AG09319 (cell line): ENCODE measurements at places on chromosomes 7 and 10.

DNA sequence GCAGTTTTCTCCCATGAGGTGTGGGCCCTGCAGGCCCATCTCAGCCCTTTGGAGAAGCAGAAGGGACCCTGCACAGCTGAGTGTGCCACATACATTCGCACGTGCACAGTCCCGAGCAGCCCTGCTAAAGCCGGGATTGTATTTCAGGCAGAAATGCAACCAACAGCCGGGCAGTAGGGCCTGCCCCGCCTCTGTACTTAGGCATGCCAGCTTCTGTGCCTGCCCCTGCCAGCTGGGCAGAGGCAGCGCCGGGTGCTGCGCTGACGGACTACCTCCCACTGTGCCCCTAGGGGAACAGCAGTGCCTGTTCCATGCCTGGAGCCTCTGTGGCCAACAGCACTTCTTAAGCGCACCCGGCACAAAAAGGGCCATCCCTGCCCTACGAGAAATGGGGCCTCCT is 170.3 kb downstream of the NEURL1 start:
- DNase-seq: no peak

DNA sequence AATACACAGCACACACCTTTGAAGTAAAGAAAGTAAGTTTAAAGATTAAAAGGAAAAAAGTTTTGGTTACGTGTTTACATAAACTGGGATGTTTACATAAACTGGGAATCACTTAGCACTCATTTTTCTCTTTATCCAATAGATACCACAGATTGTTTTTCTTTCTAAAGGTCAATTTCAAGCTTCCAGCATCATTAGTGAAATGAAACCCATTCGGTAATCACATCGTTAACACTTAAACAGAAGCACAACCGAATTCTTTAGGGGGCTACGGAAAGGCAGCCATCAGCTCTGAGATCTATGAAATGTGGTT is 1.1 kb downstream of the ODAD2 start:
- no peak for DNase-seq

- DNase-seq: no peak
These were observed 54.8 kb upstream of the ECHDC3 start for GRCh38 chr10:11687357-11687771.

GRCh38 chr10:3281941-3282673 is 109.5 kb upstream of the PITRM1 start:
- DNase-seq: no peak

DNA sequence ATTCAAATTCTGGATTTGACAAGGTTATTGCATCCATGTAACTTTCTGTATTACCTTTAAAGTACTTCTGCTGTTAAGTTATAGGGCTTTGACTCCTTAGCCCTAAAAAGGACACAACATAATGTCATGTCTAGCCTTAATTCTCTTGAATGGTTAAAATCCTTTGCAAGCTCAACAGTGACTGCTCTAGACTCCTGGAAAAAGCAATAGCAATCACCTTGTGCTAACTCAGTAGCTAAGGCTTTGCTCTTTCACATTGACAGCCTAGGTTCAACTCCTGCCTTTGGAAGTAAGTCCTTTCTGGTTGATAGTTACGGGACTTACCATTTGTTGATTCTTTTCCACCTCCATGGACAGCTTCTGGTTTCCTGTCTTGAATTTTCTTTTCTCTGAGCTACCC is 16.1 kb upstream of the CREB3L2 start:
- DNase-seq: no peak

DNA sequence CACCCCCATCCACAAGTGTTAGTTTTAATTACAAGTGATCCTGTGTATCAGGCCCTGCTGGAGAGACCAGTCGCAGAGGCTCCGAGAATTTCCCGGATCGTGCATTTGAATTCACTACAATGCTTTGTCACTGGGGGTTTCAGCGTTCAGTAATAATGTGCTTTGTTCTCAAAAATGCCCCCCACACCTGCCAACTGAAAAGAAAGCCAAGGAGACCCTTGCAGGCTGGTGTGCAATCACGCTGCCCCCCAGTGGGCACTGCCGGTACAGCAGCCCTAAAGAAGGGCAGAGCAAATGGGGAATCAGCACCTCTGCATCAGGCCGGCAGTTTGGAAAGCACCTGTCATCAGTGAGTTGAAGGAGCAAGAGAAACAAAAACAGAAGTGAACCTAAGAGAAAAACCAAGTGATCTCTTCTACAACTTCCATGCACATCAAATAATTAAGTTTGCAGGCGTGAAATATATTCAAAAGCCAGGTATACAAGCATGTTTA is 177.6 kb downstream of the PARD3 start:
- DNase-seq: no peak

GRCh38 chr7:32043688-32044087 is 26.5 kb downstream of the PDE1C start:
- DNase-seq: no peak

- DNase-seq: peak; percentile 84
These were observed 158.8 kb downstream of the SKAP2 start for GRCh38 chr7:26705567-26705966.

DNA sequence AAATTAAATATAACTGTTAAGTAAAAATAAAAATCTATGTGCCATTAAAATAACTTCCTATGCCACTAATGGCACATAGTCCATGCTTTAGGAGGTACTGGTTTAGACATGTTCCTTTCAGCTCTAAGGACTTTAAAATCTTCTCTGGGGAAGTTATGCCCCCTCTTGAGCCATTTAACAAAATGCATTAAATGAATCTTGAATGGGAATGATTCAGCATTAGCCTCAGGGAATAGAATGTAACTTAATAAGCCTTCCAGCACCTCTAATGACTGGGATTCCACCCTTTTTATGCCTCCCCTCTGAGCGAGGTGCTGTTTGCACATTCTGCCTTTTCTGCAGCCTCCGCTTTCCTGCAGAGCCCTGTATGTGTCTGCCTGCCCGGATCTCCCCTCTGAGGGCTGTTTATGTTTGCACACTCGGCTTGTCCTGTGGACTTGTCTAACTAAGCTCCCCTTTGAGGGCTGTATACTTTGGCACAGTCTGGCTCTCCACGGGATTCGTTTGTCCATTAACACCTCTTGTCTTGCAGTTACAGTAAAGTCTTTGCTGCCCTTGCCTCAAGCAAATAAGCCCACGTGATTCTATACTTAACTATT is 108.4 kb upstream of the HPS1 start:
- DNase-seq: no peak

- no peak for DNase-seq
These were observed 168.8 kb downstream of the CNTNAP2 start for GRCh38 chr7:146285418-146285817.

GRCh38 chr7:130290745-130291144 is 2.2 kb upstream of the CPA4 start:
- no peak for DNase-seq

GRCh38 chr10:114987995-114988394 is 50.0 kb downstream of the TRUB1 start:
- DNase-seq: no peak

DNA sequence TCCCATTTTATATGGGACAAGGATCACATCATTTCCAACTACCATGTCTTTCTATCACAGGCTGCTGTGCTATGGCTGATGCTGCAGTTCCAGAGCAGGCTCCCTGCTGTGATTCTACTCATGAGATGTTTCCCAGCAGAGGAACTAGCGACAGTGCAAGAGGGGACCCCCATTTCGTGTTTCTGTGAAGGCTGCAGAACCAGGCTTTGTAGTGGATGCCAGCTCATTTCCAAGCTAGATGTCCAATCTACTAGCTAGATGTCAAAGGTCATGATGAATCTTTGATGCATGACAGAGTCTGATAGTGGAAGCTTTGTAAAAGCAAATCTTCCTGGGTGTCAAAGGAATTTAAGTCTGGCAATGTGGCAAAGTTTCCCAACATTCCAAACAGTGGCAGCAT is 21.2 kb upstream of the MYO3A start:
- DNase-seq: no peak

DNA sequence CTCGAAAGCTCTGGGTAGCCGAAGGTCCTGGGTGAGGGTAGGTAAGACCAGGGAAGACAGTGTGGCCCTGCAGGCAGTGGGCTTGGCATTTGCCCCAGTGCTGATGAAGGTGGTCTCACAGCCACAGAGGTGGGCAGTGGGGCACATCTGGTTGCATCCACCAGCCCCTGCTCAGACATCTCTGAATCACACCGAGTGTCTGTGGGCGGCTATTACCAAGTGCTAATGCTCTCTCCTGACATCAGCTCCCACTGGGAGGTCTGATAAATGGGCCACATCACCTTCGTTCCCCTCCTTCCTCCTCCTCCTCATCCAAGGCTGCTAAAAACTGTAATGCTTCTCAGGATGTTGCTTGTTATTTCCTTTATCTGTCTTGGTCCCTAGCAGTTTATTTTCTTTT is 330.9 kb upstream of the COBL start:
- DNase-seq: no peak

- no peak for DNase-seq
These were observed 9.7 kb downstream of the PTF1A start for GRCh38 chr10:23201837-23202236.

DNA sequence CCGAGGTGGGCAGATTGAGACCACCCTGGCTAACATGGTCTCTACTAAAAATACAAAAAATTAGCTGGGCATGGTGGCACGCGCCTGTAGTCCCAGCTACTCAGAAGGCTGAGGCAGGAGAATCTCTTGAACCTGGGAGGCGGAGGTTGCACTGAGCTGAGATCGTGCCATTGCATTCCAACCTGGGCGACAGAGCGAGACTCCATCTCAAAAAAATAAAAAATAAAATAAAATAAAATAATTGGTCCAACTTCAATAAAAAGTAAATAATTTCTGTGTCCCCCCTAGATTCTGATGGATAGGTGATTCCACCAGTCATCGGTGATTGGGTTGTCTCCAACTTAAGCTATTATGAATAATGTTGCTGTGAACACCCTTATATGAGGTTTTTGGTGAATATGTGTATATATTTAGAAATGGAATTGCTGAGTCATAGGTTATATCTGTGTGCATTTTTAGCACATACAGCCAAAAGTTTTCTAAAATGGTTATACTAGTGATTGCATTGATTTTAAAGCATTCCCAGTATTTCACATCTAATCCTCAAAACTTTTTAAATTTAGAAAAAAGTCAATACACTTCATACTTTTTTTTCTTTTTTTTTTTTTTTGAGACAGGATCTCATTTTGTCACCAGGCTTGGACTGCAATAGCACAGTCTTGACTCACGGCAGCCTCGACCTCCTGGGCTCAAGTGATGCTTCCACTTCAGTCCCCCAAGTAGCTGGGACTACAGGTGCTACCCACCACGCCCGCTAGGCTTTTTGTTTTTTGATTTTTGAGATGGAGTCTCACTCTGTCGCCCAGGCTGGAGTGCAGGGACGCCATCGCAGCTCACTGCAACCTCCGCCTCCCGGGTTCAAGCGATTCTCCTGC is 13.7 kb upstream of the SRPK2 start:
- DNase-seq: no peak

DNA sequence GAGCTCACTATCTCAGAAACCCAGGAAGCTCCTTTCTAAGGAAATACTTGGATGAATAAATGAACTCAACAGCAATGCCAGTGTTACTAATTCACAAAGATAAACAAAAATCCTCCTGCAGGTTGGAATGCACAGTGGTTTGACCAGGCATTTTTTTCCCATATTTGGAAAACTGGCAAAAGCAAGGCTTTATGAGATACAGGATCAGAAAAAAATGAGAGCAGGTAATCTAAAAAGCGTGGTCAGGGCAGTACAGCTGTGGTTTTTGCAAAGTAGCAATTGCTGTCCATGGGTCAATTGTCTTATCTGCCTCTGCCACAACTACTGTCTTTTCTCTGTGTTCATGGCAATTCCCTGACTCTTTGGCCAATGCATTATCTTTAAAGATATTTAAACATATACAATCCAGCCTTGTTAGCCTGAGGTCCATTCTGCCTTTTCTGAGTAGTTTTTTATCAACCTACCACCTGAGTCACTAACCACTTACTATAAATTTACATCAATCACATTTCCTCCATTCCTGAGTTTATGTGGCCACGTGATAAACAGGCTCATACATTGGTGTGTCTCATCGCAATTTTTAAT is 564.5 kb upstream of the IGFBP3 start:
- no peak for DNase-seq

DNA sequence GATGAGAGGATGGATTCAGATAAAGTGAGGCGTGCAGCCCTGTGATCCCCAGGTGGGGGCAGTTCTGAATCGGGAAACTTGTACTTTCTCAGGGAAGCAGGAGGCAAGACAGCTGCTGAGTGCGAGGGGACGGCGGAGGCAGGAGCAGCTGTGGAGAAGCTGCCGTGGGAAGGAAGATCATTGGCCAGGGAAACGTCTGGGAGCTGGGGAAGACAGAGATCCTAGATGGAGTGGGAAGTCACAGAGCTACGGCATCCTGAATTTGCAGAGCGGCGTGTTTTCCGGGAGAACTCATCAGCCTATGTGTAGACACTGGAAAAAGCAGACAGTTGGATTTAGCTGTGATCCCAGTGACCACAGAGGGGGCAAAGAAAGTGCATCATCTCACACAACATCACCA is 9.2 kb downstream of the PRKCQ start:
- no peak for DNase-seq

GRCh38 chr7:139043823-139044812 is 8.3 kb upstream of the ZC3HAV1L start:
- DNase-seq: no peak

GRCh38 chr10:103910442-103911012 is 7.5 kb downstream of the STN1 start:
- no peak for DNase-seq

GRCh38 chr7:120030876-120031275 is 242.1 kb upstream of the KCND2 start:
- DNase-seq: no peak

GRCh38 chr7:101635484-101635883 is 6.4 kb upstream of the MYL10 start:
- DNase-seq: no peak

DNA sequence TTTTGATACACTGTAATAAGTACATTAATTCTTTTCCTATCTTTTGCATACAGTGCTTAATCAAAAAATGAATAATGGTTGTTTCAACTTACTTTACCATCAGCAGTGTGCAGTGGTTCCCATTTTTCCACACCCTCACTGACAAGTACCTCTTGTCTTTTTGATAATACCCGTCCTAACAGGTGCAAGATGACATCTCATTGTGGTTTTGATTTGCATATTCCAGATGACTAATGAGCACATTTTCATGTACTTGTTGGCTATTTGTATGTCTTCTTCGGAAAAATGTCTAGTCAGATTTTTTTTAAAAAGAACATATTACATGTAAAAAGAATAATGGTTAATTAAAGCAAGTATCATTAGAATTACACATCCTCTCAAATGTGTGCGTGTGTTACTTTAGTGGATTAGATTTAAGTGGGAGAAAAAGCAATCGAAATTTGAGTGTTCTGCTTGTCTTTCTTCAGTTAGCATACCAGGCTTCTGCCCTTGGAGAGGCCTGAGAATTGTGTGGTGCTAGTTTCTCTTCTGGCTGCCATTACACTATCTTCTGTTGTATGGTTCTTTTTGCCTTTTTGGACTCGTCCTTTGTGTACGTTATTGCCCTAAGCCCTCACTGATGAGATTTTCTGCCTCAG is 291.2 kb downstream of the AUTS2 start:
- no peak for DNase-seq

DNA sequence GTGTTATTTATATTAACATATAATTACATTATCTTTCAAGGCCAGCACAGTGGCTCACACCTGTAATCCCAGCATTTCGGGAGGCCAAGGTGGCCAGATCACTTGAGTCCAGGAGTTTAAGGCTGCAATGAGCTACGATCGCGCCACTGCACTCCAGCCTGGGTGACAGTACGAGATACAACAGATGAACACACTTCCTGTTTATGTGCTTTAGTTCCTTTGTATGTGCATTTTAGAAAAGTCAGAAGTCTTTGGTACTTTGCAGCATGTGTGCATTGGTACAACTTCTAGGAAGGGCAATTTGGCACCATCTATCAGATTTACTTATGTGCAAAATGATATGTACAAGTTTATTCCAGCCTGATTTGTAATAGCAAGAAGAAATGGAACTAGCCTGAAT is 13.3 kb downstream of the SLC35G1 start:
- DNase-seq: no peak

- no peak for DNase-seq
These were observed 21.9 kb upstream of the CAV2 start for GRCh38 chr7:116477625-116478024.
